ENCODE measurements at places on chromosomes 6 and 20. TPM values are rescaled to one million over a fixed set of nuclear protein-coding genes. Genes with fewer than 3 reads are reported as not detected.

The KCNB1 gene
- total RNA-seq = 46.7 TPM

The PPP1R14C gene
- total RNA-seq = 19.4 TPM

- no peak for DNase-seq
Observed at GRCh38 chr6:84583784-84584183, 180.6 kb downstream of the TBX18 start.

GRCh38 chr6:134436281-134436815 is 118.4 kb upstream of the SGK1 start:
- DNase-seq = no peak

Measured in spinal cord (tissue), 10 donors.